ENCODE measurements at places on chromosomes 2 and 18. TPM values are rescaled to one million over a fixed set of nuclear protein-coding genes. Genes with fewer than 3 reads are reported as not detected.

The STARD6 gene
- not detected for polyA plus RNA-seq

The ERFE gene
- 1.8 TPM for polyA plus RNA-seq

The DIPK1C gene
- not detected for polyA plus RNA-seq

The FTCDNL1 gene
- polyA plus RNA-seq: 5.6 TPM

The LDLRAD4 gene
- 7.4 TPM for polyA plus RNA-seq

The FAM228A gene
- polyA plus RNA-seq: 0.54 TPM

GRCh38 chr18:49285627-49286026 is 174.8 kb downstream of the DYM start:
- no peak for DNase-seq

GRCh38 chr2:58578276-58578675 is 337.2 kb upstream of the FANCL start:
- DNase-seq: no peak

GRCh38 chr2:190446750-190447516 is 38.8 kb downstream of the MFSD6 start:
- DNase-seq: no peak

- DNase-seq: no peak
Measured at GRCh38 chr2:58146707-58147106, 94.4 kb downstream of the FANCL start.

DNA sequence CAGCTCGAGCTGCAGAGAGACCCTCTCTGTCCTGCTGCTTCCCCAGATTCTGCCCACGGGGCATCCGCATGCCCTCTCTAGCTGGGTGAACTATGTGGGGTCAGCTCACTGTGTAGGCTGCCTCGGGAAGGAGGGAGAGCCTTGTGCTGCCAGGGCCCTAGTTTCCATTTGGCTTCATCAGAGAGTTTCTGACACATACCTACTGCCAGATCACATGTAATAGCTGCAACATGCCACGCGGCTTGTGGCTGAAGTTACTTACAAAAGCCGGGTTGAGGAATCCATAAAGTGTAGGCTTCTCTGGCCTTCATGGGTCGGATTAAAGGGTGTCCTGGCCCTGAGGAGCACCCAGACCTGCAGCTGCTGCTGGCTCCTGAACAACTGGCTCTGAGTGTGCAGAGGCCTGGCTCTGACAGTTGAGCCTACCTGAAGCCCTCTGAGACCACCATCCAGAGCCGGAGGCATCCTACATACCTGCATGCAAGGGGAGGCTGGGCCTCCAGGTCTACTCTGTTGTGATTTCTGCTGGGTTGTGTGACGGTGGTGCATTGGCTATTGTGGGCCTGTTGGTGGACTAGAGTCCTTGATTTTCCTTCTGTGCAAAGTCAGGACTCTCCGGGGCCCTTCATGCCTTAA is 130.0 kb downstream of the SH3RF3 start:
- no peak for DNase-seq

GRCh38 chr2:105129722-105130232 is 91.9 kb downstream of the MRPS9 start:
- DNase-seq: no peak

DNA sequence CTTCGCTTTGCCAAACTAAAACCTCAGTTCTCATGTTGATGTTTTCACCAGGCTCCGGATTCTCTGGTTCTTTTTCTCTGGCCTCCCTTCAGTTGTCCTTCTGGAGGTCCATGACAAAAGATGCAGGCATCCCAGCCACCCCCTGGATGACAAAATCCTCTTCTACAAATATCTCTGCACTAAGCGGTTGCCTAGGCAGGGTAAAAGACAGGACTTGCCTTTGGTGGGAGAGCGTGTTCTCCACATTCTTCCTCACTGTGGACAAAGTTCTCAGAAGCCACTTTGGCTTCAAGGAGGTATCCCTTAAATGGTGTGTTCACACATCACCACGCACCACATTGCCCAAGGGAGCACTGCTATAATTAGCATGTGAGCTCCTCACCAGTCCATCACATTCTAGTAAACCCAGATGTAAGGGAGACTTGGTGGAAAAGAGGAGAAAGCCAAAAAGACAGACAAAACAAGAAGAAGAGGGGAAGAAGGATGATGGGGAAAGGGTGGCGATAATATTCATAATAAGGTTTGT is 23.6 kb upstream of the MRPL33 start:
- DNase-seq: no peak

GRCh38 chr2:218834685-218835084 is 3.1 kb upstream of the PRKAG3 start:
- DNase-seq: no peak

DNA sequence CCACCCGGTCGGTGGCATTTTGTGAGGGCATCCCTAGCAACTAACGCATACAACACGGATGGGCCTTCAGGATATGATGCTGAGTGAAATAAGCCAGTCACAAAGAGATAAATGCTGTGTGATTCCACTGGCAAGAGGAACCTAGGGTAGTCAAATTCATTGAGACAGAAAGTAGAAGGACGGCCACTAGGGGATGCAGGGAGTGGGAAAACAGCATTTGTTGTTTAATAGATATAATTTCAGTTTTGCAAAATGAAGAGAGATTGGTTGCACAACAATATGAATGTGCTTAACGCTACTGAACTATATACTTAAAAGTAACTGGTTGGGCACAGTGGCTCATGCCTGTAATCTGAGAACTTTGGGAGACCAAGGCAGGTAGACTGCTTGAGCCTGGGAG is 112.9 kb downstream of the AFF3 start:
- no peak for DNase-seq

DNA sequence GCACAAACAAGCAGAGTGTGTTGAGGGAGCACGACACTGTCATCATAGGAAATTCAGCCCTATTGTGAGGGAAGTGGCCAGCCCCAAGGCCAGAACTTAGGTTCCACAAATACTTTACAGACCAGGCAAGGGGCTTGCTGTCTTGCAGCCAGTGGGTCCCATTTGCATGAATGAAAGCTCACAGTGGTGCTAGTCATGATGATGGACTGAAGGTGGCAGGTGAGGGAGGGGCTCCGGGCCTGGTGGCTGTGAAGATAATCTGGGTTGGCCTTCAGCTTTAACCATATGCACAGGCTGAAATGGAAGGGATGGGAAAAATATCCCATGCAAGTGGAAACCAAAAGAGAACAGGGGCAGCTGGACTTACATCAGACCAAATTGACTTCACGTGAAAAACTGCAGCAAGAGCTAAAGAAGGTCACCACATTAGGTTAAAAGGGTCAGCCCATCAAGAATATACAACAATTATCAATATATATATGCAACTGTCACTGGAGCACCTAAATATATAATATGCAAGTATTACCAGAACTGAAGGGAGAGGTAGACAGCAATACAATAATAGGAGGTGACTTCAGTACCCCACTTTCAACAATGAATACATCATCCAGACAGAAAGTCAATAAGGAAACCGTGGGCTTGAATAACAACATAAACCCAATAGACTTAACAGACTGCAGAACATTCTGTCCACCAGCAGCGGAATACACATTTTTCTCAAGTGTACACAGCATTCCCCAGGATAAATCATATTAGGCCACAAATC is 39.6 kb downstream of the DCDC2C start:
- DNase-seq: no peak

Data from small intestine (tissue), 16 donors.